Activated T-cell treated with anti-CD3 and anti-CD28 coated beads for 4 hours (primary cell): ENCODE measurements at places on chromosomes 11 and 22.

GRCh38 chr11:44267006-44267749 lies 42.8 kb downstream of the ALX4 start:
- no peak for DNase-seq

DNA sequence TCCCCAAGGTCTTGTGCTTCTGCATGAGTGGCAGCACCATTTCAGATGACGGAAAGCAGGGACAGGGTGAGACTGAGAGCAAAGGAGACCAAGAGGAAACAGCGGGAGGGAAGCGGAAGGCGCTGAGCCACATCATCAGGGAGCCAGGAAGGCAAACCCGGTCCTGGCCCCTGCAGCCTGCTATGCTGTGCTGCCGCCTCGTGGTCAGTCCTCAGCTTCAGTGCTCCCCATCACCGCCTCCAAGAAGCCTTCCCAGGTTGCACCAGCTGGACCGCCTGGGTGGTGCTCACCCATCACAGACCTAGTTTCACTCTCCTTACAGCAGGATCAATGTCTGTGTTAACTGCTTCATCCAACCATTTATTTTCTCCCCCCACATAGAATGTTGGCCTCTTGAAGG lies 73.0 kb upstream of the PHF21B start:
- DNase-seq = no peak

- no peak for DNase-seq
These were observed 96.7 kb upstream of the DDI1 start for GRCh38 chr11:103939694-103940093.

GRCh38 chr11:88398791-88399570 lies 61.4 kb upstream of the CTSC start:
- no peak for DNase-seq

GRCh38 chr11:58465690-58466089 lies 23.7 kb upstream of the OR5B12 start:
- no peak for DNase-seq

DNA sequence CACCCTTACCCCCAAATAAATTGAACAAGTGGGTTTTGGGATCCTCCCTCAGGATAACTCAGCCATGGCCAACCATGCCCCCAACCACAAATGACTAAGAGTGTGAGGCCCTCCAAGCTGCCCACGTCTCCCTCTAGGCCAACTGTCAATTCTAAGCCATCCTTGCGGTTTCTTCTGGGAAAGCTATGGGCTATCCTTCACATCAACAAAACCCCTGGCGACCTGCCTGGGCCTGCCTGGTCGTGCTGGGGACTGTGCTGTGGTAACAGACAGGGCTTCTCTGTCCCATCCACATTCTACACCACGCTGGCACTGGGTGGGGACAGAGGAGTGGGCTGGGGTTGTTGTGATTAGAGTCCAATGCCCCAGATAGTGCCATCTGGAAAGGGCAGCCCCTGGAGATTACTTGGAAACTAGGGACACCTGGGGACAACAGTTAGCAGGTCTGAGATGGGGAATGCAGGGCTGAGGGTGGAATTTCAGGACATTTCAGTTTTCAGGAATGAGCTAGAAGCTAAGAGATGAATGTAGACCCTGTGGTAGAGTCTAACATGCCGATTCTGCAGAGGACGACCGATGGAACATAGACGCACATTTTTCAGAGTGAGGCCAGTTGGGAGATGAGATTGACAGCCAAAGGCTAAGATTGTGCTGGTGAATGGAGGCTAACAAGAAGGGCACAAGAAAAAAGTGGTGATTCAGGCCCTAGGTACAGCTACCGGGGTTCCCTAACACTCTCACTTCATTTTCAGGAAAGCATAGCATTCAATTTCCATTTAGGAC lies 131.9 kb downstream of the RASSF10 start:
- DNase-seq = no peak

GRCh38 chr11:41320653-41321052 lies 138.8 kb downstream of the LRRC4C start:
- DNase-seq = no peak
